ENCODE measurements at places on chromosomes 6 and 20.
A peak's percentile ranks its signal among the peaks of the same experiment; 100 is the strongest.

DNA sequence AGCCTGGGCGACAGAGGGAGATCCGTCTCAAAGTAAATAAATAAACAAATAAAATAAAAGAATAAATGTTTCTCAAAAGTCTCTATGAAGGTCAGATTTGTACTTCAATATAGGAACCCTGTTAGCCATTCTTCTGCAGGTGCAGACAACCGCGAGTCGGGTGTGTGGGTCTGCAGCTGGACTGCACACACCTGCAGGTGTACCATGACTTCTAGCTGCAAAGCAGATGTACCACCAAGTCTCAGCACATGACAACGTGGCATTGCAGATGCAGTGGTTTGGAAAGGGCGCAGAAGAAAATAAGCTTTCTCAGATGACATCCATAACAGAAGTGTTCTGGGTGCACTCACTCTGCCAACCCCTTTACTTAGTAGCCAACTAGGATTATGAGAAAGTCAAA lies 239.7 kb downstream of the ATXN1 start:
- DNase-seq = no peak
- no peaks in the 10 kb centered on the region for H3K27me3 ChIP-seq
- no peak overlapping the region for H3K27ac ChIP-seq
- no peak overlapping the region for H3K4me3 ChIP-seq
- H3K4me1 ChIP-seq = peaks cover 5% of the 10 kb centered on the region

- H3K27me3 ChIP-seq = no peaks in the 10 kb centered on the region
- no peak overlapping the region for H3K4me3 ChIP-seq
- DNase-seq = peak; percentile 28
- H3K36me3 ChIP-seq = no peaks in the 10 kb centered on the region
- H3K27ac ChIP-seq = no peak overlapping the region
Observed at GRCh38 chr6:25342802-25343201, 63.6 kb downstream of the CARMIL1 start.

DNA sequence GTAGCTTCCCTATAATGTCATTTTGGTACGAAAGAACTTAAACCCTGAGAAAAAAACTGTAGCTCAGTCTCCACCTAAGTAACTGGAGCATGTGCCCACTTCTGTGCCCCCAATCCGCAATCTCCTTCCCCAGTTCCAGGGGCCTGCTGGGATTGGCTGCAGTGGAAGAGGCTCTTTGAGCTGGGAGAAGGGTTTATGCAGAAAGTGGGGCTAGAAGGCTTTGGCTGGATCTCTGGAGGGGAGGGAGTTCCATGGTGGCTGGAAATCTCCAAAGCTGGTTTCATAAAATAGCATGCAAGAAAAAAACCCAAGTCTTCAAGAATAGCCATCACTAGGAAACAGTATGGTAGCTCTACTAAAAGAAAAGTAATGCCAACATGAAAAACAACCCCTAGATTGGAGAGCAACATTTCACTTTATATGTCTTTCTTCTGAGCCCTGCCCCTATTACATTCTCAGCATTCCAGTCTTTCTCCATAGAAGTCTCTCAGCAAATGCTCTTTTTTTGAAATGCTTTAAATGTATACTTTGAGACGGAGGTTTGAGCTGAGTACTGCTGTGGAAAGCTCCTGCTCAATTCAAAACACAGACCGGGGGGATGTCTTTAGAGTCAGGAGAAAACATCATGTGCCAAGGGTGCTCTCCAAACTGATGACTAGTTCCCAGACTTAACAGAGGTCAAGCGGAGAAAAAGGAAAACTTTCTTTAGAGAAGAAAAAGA lies 36.0 kb upstream of the FOXO3 start:
- no peaks in the 10 kb centered on the region for H3K36me3 ChIP-seq
- no peak overlapping the region for H3K4me3 ChIP-seq
- H3K27ac ChIP-seq = no peak overlapping the region
- H3K4me1 ChIP-seq = no peaks in the 10 kb centered on the region

GRCh38 chr6:44072452-44072958 lies 54.7 kb downstream of the MRPL14 start:
- peak; percentile 62 for DNase-seq
- H3K36me3 ChIP-seq = no peaks in the 10 kb centered on the region
- H3K4me3 ChIP-seq = no peak overlapping the region

DNA sequence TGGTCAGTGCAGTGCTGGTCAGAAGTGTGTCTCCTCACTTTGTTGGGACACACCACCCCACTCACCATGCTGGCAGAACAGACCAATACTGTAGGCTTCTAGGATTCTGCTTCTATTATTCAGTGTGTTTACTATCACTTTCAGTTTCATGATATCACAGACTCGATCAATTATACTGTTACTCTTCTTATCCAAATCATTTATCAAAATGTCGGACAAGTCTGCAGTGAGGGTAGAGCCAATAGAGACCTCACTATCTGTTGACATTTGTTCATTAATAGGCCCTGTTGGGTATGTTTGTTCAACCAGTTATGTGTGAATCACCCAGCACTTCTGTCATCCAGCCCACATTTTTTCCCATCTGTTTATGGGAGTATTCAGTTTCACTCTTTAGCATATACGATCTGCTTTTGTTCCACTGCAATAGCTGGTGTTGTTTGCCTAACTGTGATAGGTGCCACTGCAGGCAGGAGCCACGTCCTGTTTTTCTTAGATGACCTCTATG lies 140.1 kb downstream of the NRN1 start:
- H3K4me3 ChIP-seq = no peak overlapping the region
- no peaks in the 10 kb centered on the region for H3K27me3 ChIP-seq
- DNase-seq = peak; percentile 37
- no peaks in the 10 kb centered on the region for H3K4me1 ChIP-seq
- no peaks in the 10 kb centered on the region for H3K36me3 ChIP-seq
- peak overlapping the region; percentile 23 for H3K27ac ChIP-seq

DNA sequence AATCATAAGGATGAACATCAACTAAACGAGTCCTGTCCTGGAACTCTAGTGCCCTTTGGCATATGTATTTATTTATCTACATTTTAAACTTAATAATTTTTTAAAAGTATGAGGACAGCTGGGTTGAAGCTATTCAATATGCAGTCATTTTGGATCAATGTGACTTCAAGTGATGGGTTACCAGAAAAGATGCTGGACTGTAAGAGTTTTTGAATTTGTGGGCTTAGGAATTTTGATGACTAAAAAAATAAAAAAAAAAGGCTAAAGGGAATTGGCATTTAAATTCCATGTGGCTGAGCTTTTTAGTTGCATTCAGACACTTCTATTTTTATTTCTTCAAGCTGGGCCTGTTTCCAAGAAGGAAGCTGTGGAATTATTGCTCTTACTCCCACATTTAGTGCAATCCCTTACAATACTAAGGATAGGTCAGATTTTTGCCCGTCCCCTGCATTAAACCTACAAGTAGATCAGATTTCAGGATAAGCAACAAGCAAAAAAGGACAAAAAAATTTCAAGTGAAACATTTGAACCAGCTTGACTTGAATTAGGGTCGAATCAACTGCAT lies 704.2 kb upstream of the CITED2 start:
- peak overlapping the region; percentile 78 for H3K27ac ChIP-seq
- H3K36me3 ChIP-seq = no peaks in the 10 kb centered on the region
- peak; percentile 16 for DNase-seq
- peaks cover 16% of the 10 kb centered on the region for H3K4me1 ChIP-seq
- H3K27me3 ChIP-seq = no peaks in the 10 kb centered on the region

DNA sequence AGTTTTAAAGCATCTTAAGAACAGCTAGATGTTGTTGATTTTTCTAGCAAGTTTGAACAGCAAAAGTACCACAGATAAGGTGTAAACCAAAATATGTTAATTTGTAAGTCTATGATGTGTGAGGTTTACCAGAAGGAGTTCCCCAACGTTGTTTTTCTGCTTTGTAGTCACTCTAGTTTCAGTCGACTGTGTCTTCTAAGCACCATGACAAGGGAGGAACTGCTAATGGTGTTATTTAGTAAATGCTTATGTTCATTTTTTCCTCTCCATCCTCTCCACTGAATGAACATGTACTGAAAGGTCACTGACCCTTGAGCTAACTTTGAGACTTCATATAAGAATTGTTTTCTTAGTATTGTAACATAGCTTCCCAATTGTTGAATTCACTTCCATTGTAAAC lies 3.0 kb downstream of the ENPP3 start:
- no peaks in the 10 kb centered on the region for H3K36me3 ChIP-seq
- no peak for DNase-seq
- H3K4me1 ChIP-seq = no peaks in the 10 kb centered on the region
- H3K4me3 ChIP-seq = no peak overlapping the region

DNA sequence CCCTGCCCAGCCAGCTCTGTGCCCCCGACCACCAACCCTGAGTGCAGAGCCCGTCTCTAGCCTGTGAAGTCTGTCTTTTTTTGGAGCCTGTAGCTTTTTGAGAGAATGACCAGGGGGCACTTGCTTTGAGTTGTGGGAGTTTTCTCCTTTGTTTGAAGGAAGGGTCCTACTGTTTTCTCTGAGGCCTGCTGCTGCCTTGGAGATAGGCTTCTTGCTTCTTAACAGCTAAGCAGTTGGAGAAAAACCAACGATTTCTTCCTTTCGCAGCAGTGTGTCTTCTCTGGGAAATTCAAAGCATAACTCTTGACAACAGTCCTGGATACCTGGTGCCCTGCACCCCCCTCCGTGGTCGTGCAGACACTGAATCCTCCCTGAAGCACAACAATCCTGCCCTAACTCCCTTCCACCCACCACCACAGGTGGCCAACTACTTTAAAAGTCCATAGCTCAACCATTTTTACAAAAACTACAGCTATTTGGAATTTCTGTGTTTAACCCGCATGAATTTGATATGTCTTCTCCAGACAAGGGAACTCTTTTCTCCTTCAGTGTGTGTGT lies 61.0 kb downstream of the FAM50B start:
- peak overlapping the region; percentile 96 for H3K27ac ChIP-seq
- no peak for DNase-seq
- peaks cover 61% of the 10 kb centered on the region for H3K4me1 ChIP-seq
- H3K27me3 ChIP-seq = no peaks in the 10 kb centered on the region
- no peaks in the 10 kb centered on the region for H3K36me3 ChIP-seq
- H3K4me3 ChIP-seq = no peak overlapping the region

DNA sequence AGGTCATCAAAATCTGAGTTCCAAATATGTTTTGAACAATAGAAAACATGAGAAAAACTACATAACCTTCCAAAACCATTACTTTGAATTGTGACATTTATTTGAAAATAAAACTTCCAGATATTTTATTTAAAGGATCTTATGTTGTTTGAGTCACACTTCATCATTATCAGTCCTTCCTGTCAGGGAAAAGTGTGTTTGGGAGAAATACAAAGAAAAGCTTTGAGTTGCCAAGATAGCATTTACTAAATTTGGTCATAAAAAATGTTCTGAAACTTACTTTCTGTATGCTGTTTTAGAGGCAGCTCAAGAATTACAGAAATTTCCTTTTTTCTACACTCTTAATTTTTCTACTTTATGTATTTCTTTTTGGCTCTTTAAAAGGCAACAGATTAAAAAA lies 208.2 kb upstream of the RIN2 start:
- no peak for DNase-seq
- H3K27ac ChIP-seq = no peak overlapping the region
- no peaks in the 10 kb centered on the region for H3K27me3 ChIP-seq
- H3K4me3 ChIP-seq = no peak overlapping the region
- peaks cover 4% of the 10 kb centered on the region for H3K4me1 ChIP-seq
- H3K36me3 ChIP-seq = no peaks in the 10 kb centered on the region

- no peaks in the 10 kb centered on the region for H3K27me3 ChIP-seq
- H3K4me3 ChIP-seq = no peak overlapping the region
- H3K4me1 ChIP-seq = peaks cover 7% of the 10 kb centered on the region
- H3K36me3 ChIP-seq = no peaks in the 10 kb centered on the region
- H3K27ac ChIP-seq = no peak overlapping the region
Observed at GRCh38 chr6:14676064-14676463, 558.5 kb downstream of the CD83 start.

GRCh38 chr6:82617648-82618047 lies 254.0 kb downstream of the TPBG start:
- H3K4me1 ChIP-seq = no peaks in the 10 kb centered on the region
- H3K27ac ChIP-seq = no peak overlapping the region
- no peaks in the 10 kb centered on the region for H3K36me3 ChIP-seq
- H3K27me3 ChIP-seq = no peaks in the 10 kb centered on the region
- DNase-seq = no peak

GRCh38 chr6:105537981-105538578 lies 135.2 kb upstream of the PREP start:
- no peaks in the 10 kb centered on the region for H3K27me3 ChIP-seq
- no peaks in the 10 kb centered on the region for H3K36me3 ChIP-seq
- H3K27ac ChIP-seq = no peak overlapping the region
- DNase-seq = no peak
- no peak overlapping the region for H3K4me3 ChIP-seq
- no peaks in the 10 kb centered on the region for H3K4me1 ChIP-seq

DNA sequence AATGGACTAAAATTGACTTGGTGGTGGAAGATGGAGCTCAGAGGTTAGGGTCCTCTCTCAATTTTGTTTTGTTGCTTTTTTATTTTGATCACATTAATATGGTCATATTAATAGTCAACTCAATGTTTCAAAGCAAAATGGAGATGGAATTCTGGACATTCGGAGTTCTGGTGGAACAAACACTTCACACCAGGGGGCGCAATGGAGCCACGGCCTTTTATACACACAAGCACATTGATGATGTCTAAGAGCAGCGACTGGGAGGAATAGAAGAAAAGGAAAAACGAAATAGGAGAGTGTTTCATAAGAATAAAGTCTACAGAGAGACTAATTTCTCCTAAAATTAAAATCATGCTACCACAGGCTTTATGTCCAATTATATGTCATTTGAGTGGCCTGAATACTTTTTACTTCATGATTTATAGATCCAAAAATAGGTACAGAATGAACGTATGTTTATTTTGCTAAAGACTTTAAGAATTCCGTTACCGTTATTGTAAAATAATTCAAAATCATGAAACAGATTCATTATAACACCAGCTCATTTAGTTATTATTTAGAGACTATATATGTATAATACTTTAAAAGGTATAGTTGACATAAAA lies 197.6 kb upstream of the SASH1 start:
- no peaks in the 10 kb centered on the region for H3K27me3 ChIP-seq
- no peaks in the 10 kb centered on the region for H3K4me1 ChIP-seq
- no peak overlapping the region for H3K27ac ChIP-seq
- no peak overlapping the region for H3K4me3 ChIP-seq
- no peaks in the 10 kb centered on the region for H3K36me3 ChIP-seq

- H3K4me3 ChIP-seq = no peak overlapping the region
- no peaks in the 10 kb centered on the region for H3K36me3 ChIP-seq
- DNase-seq = no peak
- H3K27ac ChIP-seq = no peak overlapping the region
- no peaks in the 10 kb centered on the region for H3K4me1 ChIP-seq
Observed at GRCh38 chr6:150987371-150987828, 121.9 kb downstream of the MTHFD1L start.

All from hepatocyte (in vitro differentiated cells).